ENCODE measurements at places on chromosomes 6 and 20.
A peak's percentile ranks its signal among the peaks of the same experiment; 100 is the strongest.

DNA sequence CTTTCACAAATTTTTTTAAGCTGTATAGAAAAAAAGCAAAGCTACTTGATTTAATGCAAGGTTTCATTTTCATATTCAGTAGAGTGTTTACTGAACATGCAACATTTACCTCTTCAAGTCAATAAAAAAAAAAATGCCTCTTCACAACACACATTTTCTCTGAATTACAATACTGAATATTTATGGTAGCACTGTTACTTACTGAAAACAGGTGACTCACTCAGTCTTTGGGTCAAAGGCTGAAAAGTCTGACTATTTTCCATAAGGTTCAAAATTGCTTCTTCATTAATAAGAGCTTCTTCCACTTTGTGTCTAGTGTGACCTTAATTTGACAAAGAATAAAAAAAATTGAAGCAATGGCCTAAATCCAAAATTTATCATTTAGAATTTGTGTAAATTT is 101.9 kb downstream of the REV3L start:
- no peak for DNase-seq

GRCh38 chr6:148342100-148342349 is 613 bp upstream of the SASH1 start:
- DNase-seq = no peak

DNA sequence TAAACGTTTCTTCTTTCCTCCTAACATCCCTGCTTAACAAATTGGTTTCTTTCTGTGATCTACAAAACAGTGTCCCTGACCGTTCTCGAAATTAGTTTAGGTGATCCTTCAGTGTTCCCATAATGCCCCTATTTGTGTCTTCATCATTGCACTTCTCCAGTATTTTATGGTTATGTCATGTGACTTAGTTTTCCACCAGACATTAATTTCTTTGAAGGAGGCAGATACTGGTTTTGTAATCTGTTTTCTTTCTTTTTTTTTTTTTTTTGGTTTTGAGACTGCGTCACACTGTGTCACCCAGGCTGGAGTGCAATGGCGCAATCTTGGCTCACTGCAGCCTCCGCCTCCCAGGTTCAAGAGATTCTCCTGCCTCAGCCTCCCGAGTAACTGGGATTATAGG is 49.2 kb downstream of the FAM217A start:
- DNase-seq = no peak

- DNase-seq = no peak
Observed at GRCh38 chr6:8664070-8664469, 228.7 kb upstream of the SLC35B3 start.

DNA sequence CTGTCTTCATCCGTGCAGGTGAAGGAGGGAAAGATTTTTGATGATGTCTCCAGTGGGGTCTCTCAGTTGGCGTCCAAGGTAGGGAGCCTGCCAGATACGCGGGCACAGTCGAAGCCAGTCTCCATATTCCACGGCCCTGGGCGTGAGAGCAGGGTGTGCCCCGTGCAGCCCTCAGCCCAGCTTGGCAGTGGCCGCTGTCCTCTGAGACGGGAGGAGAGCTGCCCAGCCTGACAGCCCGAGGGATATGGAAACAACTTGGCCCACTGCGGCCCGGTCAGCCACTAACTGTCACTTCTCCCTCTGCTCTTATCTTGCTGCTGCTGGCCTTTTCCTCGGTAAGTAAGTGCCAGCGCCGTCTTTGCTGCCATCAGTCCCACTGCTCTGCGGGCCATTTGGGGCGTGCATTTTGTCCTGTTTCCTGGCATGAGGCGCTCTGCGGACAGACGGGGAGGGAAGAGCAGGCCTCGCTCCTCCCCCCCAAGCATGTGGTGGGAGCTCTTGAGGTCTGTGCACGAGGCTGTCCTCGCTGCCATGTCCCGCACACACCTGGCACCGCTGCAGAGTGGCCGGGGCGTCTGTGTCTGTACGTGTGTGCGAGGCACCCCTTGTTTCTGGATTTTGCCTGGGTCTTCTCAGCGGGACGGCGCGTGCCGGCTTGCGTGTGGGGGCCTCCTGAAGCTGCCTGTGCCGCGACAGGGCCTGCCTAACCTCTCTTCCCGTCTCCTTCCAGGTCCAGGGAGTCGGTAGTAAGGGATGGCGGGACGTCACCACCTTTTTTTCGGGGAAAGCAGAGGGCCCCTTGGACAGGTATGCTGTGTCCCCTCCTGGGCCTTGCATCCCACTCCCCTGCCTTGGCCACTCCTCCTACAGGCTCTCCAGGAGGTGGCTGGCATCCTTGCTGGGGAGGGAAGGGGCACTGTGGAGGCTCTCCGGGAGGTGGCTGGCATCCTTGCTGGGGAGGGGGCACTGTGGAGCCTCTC is 7.1 kb upstream of the COL20A1 start:
- DNase-seq = no peak

GRCh38 chr20:18466574-18466893 is 296 bp downstream of the DZANK1 start:
- DNase-seq = no peak

DNA sequence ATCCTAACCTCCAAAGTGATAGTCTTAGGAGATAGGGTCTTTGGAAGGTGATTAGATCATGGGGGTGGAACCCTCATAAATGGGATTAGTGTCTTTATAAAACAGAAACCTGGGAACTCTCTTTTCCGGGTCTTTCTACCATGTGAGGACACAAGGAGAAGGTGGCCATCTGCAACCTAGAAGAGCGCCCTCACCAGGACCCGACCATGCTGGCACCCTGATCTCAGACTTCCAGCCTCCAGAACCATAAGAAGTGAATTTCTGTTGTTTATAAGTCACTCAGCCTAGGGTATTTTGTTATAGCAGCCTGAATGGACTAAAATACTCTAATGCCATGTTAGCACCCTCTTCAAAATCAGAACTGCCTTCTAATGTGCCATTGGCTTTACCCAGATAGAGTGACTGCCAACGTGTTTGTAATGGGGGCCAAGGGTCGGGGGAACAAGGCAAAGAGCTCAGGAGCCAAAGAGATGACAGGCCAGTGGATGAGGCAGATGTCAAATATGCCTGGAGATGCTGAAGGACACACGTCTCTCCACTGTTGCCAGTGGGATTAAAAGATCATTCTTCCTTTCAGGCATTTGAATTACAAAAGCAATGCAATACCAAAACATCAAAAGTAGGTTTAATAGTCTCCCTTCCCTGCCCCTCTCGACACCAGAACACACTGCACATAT is 21.0 kb downstream of the TUBB2B start:
- no peak for DNase-seq

DNA sequence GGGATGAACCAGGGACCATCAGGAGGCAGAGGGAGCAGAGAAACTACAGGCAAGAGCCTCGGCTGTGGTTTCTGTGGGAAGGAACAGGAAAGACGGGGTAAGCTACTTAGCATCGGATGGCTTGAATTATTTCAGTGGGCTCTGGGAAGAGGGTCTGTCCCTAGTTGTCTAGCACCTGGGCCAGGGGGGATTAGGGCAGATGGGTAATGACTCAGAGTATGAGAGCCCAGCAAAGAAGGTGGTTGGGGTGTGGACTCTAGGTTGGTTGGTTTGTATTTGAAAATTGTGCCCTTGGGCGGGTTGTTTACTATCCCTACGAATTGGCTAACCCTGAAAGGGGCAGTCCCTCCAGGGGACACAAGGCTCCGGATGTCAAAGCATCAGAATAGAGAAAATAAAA is 148.5 kb upstream of the TAB2 start:
- no peak for DNase-seq

DNA sequence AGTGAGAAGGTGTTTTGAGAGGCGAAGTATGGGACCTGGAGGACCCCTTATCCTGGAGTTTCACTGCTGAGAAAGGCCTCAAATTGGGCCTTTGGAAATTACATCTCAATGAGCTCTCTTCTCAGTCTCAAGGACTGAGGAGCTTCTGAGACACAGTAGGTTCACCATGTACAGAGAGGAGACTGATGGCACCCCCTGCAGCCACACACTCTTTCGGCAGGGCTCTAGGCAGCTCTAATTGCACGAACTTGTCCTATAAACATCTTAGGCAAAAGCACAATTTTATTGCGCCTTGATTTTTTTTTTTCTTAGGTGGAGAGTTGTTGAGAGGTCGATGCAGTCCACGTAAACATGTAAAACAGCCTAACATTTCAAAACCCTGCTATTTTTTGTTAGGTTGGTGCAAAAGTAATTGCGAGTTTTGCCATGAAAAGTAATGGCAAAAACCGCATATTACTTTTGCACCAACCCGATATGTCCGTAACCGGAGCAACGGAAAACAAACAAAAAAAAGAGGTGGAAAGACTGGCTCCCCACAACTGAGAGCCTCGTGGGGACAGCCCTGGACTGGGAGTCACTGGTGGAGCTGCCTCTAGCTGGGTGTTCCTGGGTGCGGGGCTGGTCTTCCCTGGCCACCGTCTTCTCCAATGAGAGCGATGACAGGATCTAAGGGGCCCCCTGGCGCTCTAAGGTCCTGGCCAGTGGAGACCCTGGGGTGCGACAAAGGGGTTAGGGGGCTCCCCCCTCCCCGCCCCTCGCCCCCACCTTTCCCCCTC is 84.0 kb upstream of the EYA2 start:
- no peak for DNase-seq

DNA sequence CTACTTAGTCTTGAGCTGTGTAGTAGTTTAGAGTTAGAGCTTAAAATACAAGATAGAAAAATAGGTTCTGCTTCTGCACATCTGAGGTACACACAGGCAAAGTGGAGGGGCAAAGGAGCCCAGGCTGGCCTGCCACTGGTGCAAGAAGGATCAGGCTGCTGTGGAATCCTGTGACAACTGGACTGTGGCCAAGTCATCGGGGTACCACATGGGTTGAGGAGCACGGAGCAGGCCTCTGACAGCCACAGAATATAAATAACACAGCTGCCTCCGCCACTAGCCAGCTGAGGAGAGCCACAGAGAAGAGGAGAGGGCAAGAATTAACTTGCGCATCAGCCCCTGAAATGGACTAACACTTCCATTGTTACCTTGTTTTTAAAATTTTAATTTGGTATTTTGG is 206.0 kb upstream of the MARCKS start:
- DNase-seq = no peak

GRCh38 chr6:100796049-100796823 is 84.9 kb downstream of the ASCC3 start:
- no peak for DNase-seq

DNA sequence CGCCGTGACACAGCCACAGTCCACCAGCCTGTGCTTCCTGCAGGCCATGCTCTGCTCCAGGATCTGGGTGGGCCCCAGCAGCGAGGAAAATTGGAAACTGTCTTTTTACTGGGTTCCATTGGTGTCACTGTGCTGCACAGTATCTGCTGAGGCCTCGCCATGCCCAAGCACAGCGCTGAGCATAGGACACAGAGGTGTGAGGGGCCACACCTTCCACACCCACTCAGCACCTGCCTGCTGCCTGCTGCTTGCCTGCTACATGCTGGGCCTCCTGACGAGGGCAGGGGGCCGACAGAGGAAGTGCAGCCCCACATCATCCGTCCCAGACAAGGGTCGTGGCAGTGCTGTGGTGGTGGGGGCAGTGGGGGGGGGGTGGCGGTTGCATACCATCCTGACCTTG is 173.0 kb upstream of the THBS2 start:
- no peak for DNase-seq

GRCh38 chr6:29995340-29995777 is 53.0 kb downstream of the HLA-A start:
- no peak for DNase-seq

DNA sequence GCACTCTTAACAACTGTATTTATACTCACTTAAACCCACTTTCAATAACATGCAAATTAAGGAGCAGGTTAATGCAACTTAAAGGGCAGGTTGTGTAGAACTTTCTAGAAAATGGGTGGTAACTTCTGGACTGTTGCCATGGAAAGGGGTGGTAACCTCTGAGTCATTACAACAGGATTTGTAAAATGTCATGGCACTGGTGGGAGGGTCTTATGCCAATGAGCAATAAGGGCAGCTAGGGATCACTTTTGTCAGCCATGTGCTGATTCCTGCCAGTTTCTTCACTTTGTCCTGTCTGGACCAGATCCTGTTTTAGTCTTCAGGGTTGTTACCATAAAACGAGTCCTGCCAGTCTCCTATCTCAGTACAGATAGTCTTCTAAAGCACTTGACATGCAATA is 560.5 kb upstream of the PTCHD4 start:
- no peak for DNase-seq

GRCh38 chr20:40679184-40679583 is 9.9 kb downstream of the MAFB start:
- no peak for DNase-seq

DNA sequence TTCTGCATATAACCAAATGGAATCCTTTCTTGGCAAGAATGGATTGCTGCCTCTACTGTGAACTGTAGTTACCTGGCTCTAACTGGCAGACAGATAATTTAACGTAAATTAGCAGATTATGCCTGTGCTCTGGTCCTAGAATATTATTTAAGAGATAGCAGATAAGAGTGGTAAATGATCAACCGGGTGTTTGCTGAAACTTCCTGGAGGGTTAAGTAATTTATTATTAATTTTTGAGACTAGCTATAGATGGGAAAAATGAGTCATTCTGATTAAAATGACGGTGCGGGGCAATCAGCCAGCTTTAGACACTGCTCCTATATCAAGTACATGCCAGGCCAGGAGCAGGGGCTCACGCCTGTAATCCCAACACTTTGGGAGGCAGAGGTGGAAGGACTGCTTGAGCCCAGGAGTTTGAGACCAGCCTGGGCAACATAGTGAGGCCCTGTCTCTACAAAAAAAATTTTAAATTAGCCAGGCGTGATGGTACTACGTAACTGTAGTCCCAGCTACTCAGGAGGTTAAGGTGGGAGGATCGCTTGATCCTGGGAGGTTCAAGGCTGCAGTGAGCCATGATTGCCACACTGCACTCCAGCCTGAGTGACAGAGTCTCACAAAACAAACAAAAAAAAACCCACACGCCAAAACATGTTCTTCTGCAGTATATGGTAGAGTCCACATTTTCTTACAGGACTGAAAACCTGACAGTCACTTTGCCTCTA is 22.6 kb downstream of the B4GALT5 start:
- no peak for DNase-seq

- no peak for DNase-seq
Observed at GRCh38 chr6:141610741-141611140, 522.0 kb upstream of the GJE1 start.

DNA sequence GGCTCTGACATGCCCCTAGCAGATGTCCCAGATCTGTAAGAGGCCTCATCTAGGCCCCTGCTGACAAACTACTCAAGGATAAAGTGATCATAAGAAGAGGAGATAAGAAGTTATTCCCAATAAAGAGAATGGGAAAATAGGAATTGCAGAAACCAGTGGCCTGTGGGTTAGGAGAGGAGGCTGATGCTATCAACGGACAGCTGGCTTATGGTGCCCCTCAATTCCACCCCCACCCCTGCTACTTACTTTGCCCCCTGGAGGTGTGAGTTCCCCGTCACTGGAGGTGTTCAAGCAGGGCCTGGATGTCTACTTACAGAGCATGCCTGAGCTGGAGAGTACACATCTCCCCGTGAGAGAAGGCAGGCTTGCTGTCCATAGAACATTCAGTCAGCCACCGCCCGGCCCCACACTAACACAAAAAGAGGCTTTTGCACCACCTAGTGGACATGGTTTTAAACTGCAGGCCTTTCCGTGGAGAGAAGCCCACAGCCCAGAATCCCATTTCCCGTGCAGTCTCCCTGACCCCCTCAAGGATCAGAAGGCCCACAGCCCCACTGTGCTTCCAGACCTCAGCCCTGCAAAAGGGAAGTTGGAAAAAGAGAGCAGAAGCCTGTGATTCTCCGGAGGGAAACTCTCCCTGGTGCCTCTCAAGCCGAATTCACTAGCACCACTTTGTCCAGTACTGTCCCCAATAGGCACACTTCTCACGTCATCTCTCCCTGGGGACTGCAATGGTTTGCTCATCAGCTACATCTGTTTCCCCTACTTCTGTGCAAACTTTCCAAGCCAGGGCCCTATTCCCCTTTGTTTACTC is 23.8 kb upstream of the BNIP5 start:
- peak; percentile 33 for DNase-seq

- DNase-seq = no peak
Observed at GRCh38 chr6:73058736-73059135, 166.6 kb downstream of the KHDC1L start.

- no peak for DNase-seq
Observed at GRCh38 chr6:169861431-169862042, 110.1 kb downstream of the ERMARD start.

Data from stimulated activated CD8-positive, alpha-beta memory T cell treated with anti-CD3 and anti-CD28 coated beads, Interleukin-7, amount 100 ng/mL, for 24 hours (primary cell).